PC-9 (cell line): ENCODE measurements at places on chromosomes 4 and X. TPM values are rescaled to one million over a fixed set of nuclear protein-coding genes. Genes with fewer than 3 reads are reported as not detected.

COL25A1 gene
- total RNA-seq, result not detected in 2 replicates

RIPPLY1 gene
- not detected in 2 replicates for total RNA-seq

RS1 gene
- not detected in 2 replicates for total RNA-seq

DNA sequence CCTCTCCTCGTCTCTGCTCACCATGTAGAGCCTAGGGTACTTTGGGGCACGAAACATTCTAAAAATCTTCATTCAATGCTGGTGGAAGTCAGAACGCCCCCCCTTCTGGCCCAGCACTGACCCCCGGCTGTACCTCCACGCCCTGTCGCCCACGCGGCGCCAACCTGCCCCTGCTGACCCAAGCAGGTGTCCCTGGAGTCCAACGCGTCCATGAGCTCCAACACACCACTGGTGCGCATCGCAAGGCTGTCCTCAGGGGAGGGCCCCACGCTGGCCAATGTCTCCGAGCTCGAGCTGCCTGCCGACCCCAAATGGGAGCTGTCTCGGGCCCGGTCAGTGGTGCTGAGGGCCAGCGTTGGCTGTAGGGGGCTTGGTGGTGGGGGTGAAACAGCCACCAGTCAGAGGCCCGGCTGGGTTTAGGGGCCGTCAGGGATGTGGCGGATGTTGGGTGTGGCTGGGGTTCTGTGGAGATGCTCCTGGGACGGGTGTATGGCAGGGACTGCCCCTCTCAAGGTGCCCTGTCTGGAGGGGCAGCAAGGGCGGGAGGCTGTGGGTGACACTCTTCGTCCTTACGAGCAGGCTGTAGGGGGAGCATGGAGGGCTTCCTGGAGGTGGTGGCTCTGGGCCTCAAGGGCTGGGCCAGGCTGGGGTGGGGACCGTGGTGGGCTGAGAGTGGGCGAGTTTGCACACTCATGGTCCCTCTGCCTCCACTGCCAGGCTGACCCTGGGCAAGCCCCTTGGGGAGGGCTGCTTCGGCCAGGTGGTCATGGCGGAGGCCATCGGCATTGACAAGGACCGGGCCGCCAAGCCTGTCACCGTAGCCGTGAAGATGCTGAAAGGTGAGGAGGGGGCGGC lies 11.8 kb downstream of the FGFR3 start:
- no peak overlapping the region for H3K4me3 ChIP-seq
- no peaks in the 10 kb centered on the region for H3K27me3 ChIP-seq
- no peak overlapping the region for H3K27ac ChIP-seq
- no peak for DNase-seq
- H3K4me1 ChIP-seq, result no peaks in the 10 kb centered on the region
